ENCODE measurements at places on chromosomes 2 and 18.

DNA sequence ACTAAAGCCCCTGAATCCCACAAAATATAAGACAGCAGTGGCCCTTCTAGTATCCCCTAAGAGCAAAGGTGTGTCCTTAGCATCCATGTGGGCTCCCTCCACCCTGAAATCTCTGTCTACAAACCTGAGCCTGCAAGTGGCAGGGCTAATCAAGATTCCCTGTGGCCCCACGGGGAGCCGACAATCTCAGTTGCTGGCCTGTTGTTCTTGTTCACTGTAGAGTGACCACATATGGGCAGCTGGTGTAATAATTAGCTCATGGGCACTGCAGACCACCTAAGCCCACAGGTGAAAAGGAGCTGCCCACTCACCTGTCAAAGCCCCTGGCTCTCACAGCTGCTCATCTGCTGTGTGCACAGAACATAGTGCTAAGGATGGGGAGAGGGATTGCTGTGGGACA, 102.3 kb downstream of the MRO start:
- no peaks in the 10 kb centered on the region for H3K4me1 ChIP-seq
- H3K27me3 ChIP-seq, result no peaks in the 10 kb centered on the region
- no peak for DNase-seq
- no peak overlapping the region for H3K4me3 ChIP-seq
- H3K36me3 ChIP-seq, result no peaks in the 10 kb centered on the region

- no peak overlapping the region for H3K27ac ChIP-seq
- no peaks in the 10 kb centered on the region for H3K27me3 ChIP-seq
- H3K4me1 ChIP-seq, result no peaks in the 10 kb centered on the region
- DNase-seq, result no peak
- no peak overlapping the region for H3K4me3 ChIP-seq
- no peaks in the 10 kb centered on the region for H3K36me3 ChIP-seq
Observed at GRCh38 chr2:20514596-20515269, 67.9 kb downstream of the RHOB start.

DNA sequence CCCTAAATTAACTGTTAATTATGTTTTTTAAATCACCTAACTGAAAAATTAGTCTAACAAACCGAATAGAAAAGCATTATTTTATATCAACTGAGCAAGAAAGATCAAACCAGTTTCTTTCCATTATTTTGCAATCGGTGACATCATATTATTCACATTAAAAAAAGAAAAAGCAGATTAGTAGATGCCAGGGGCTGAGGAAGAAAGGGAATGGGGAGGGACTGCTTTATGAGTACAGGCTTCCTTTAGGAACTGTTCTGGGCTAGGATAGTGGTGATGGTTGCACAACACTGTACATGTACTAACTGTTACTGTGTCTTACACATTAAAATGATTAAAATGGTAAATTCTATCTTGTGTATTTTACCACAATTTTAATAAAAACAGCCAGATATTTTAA, 59.3 kb downstream of the COBLL1 start:
- DNase-seq, result no peak
- no peak overlapping the region for H3K27ac ChIP-seq
- no peaks in the 10 kb centered on the region for H3K27me3 ChIP-seq
- H3K4me3 ChIP-seq, result no peak overlapping the region
- no peaks in the 10 kb centered on the region for H3K4me1 ChIP-seq

GRCh38 chr2:120589771-120590608, 145.7 kb upstream of the GLI2 start:
- H3K36me3 ChIP-seq, result no peaks in the 10 kb centered on the region
- no peak for DNase-seq
- no peaks in the 10 kb centered on the region for H3K27me3 ChIP-seq
- H3K27ac ChIP-seq, result no peak overlapping the region
- H3K4me3 ChIP-seq, result no peak overlapping the region
- H3K4me1 ChIP-seq, result peaks cover 5% of the 10 kb centered on the region

GRCh38 chr18:44637210-44638033, 43.3 kb upstream of the SETBP1 start:
- no peaks in the 10 kb centered on the region for H3K27me3 ChIP-seq
- H3K4me3 ChIP-seq, result no peak overlapping the region
- no peaks in the 10 kb centered on the region for H3K36me3 ChIP-seq
- DNase-seq, result no peak

DNA sequence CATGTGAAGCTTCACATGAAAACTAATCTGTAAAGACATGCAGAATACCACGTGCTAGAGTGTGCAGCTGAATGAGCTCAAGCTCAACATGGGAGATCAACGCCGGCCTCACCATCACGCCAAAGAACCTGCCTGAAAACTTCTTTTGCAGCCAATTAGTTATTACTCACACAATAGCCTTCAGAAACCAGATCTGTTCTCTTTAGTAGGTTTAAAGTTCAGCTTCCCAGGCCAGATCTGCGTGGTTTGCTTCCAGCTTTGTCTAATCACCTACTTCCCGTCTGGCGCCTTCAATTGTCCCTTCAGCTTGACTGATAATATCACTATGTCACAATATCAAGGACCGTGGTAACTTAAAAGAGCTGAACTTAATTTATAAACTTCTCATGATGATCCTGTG, 68.0 kb upstream of the ZNF236 start:
- no peaks in the 10 kb centered on the region for H3K36me3 ChIP-seq
- no peaks in the 10 kb centered on the region for H3K27me3 ChIP-seq
- H3K4me1 ChIP-seq, result no peaks in the 10 kb centered on the region
- DNase-seq, result no peak
- H3K27ac ChIP-seq, result no peak overlapping the region
- H3K4me3 ChIP-seq, result no peak overlapping the region

DNA sequence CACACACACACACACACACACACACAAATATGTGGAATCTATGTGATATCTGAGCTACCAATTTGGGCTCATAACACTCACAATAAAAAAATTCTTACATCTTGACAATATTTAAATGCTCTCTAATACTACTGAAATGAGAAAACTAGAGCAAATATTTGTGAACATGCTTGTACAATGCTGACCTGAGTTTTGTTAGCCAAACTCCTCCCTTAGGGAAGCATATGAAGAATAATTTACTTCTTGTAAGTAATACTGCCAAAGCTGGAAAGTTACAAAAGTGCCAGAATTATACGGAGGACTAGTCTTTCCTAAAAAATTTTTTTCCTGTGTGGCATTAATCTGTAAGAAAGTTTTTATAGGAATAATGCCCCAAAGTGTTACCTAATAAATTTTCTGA, 18.5 kb downstream of the MBD2 start:
- H3K4me1 ChIP-seq, result peaks cover 4% of the 10 kb centered on the region
- H3K36me3 ChIP-seq, result no peaks in the 10 kb centered on the region
- H3K4me3 ChIP-seq, result no peak overlapping the region
- no peak overlapping the region for H3K27ac ChIP-seq

DNA sequence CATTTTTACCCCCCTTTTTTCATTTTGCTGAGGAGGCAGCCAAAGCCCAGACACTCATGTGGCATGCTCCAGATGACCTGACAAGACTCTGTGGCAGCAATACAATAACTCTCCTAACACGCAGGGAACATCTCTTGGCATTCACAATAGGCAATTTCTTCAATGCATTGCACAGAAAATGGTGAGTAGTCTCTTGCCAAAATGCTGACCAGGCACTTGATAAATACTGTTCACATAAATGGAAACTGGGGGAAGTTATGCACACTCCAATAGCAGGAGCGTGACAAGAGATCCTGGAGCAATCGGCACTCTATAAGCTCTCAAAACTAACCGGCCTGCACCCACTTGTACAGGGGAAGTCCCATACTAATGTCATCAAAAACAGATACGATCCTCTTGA, 66.3 kb downstream of the NBAS start:
- H3K4me3 ChIP-seq, result no peak overlapping the region
- no peaks in the 10 kb centered on the region for H3K27me3 ChIP-seq
- H3K36me3 ChIP-seq, result no peaks in the 10 kb centered on the region
- DNase-seq, result no peak

DNA sequence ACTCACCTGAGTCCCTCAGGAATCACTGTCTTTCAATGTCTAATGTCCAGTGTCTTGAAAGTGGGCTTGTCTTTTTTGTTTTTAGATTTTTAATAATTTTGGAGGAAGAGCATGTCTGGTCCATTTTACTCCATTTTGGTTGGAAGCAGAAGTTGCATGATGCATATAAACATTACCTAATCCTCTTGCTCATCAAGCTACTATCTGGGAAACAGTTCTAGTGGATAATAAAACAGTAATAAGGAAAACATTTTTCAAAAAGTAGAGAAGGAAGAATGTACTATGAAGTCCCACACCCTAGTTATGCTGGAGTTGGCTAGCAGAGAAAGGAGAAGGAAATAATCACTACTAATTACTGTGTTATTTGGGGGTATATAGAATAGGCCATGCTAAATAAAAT, 263.7 kb downstream of the ETAA1 start:
- H3K36me3 ChIP-seq, result no peaks in the 10 kb centered on the region
- DNase-seq, result no peak
- H3K27ac ChIP-seq, result no peak overlapping the region
- H3K4me1 ChIP-seq, result no peaks in the 10 kb centered on the region
- no peak overlapping the region for H3K4me3 ChIP-seq

DNA sequence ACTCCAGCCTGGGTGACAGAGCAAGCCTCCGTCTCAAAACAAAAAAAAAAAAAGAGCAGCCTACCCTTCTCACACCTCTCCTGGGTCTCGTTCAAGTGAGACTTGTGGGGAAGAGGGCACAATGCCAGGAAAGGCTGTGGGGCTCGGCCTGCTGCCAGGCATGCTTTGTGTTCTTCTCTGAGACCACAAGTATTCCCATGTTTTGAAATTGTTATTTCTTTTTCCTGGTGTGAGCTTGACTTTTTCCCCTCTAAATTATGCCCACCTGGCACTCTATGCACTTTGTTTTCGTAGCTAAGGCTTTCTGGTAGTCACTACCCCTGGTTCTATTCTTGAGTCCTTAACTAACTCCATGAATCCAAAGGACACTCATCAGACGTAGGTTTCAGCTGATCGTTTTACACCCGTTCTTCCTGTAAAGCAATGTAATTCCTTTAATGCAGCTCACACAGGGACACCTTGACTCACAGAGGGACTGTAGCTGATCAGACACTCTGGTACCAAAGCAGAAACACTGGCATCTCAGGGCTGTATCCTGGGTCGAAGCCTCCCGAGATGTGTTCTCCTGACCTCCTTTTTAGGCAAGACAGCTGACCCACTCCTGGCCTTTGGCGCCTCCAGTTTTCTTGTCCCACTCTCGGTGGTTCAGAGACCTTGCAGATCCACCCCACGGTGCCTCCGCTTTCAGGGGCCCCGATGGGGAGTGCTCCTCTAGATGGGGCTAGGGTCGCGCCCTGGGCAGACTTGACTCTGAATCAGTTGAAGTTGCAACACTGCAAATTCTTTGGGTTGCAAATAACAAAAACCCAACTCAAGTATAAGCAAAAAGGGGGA, 193.3 kb upstream of the AGAP1 start:
- no peaks in the 10 kb centered on the region for H3K27me3 ChIP-seq
- H3K36me3 ChIP-seq, result no peaks in the 10 kb centered on the region
- DNase-seq, result no peak
- H3K4me3 ChIP-seq, result no peak overlapping the region

GRCh38 chr18:54932472-54932871, 26.8 kb downstream of the CCDC68 start:
- no peak overlapping the region for H3K4me3 ChIP-seq
- no peaks in the 10 kb centered on the region for H3K4me1 ChIP-seq
- H3K36me3 ChIP-seq, result peaks cover 3% of the 10 kb centered on the region
- H3K27me3 ChIP-seq, result no peaks in the 10 kb centered on the region

GRCh38 chr18:64149916-64150438, 1.1 kb upstream of the LINC00305 start:
- H3K27ac ChIP-seq, result no peak overlapping the region
- no peaks in the 10 kb centered on the region for H3K4me1 ChIP-seq
- no peaks in the 10 kb centered on the region for H3K36me3 ChIP-seq
- no peaks in the 10 kb centered on the region for H3K27me3 ChIP-seq
- no peak for DNase-seq
- H3K4me3 ChIP-seq, result no peak overlapping the region

GRCh38 chr2:235218486-235218907, 266.7 kb downstream of the SH3BP4 start:
- DNase-seq, result no peak
- H3K27me3 ChIP-seq, result no peaks in the 10 kb centered on the region
- no peak overlapping the region for H3K27ac ChIP-seq
- no peak overlapping the region for H3K4me3 ChIP-seq
- H3K4me1 ChIP-seq, result no peaks in the 10 kb centered on the region
- H3K36me3 ChIP-seq, result no peaks in the 10 kb centered on the region

GRCh38 chr2:20359096-20359495, 8.5 kb upstream of the PUM2 start:
- H3K27me3 ChIP-seq, result no peaks in the 10 kb centered on the region
- H3K27ac ChIP-seq, result no peak overlapping the region
- H3K4me3 ChIP-seq, result no peak overlapping the region
- DNase-seq, result no peak
- peaks cover 7% of the 10 kb centered on the region for H3K4me1 ChIP-seq

GRCh38 chr18:1488957-1489356, 584.3 kb downstream of the ADCYAP1 start:
- no peaks in the 10 kb centered on the region for H3K4me1 ChIP-seq
- H3K27ac ChIP-seq, result no peak overlapping the region
- no peak overlapping the region for H3K4me3 ChIP-seq
- H3K27me3 ChIP-seq, result no peaks in the 10 kb centered on the region
- DNase-seq, result no peak
- no peaks in the 10 kb centered on the region for H3K36me3 ChIP-seq

- H3K27me3 ChIP-seq, result no peaks in the 10 kb centered on the region
- H3K27ac ChIP-seq, result no peak overlapping the region
Observed at GRCh38 chr2:149725234-149725633, 137.7 kb upstream of the MMADHC start.

GRCh38 chr2:229407170-229407569, 136.1 kb upstream of the PID1 start:
- H3K4me1 ChIP-seq, result no peaks in the 10 kb centered on the region
- no peak overlapping the region for H3K27ac ChIP-seq
- no peak overlapping the region for H3K4me3 ChIP-seq
- H3K27me3 ChIP-seq, result no peaks in the 10 kb centered on the region
- H3K36me3 ChIP-seq, result no peaks in the 10 kb centered on the region
- no peak for DNase-seq

GRCh38 chr2:1837458-1837857, 93.1 kb upstream of the PXDN start:
- H3K4me3 ChIP-seq, result no peak overlapping the region
- H3K4me1 ChIP-seq, result no peaks in the 10 kb centered on the region
- no peaks in the 10 kb centered on the region for H3K27me3 ChIP-seq
